ENCODE measurements at places on chromosomes 1 and 21.

DNA sequence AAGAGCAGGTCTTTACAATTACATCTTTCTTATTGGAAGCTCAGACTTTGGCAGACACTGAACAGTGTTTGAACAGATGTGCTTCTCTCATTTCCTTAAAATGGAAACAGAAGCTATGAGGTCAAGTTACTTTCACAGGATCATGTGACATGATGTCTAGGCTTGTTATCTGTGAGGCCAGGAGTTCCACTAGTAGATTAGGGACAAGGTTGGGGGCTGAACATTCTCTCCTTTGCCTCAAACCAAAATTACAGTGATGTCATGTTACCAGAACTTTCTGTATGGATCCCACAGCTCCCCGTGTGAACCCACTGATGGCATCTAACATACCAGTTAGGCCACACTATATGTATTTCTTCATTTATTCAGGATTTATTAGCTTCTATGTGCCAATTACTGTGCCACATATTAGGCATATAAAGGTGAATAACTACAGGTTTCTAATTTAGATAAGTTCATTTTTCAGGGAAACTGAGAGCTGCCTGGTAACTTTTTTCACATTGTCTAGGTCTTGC, 6.0 kb downstream of the DYNLT5 start:
- DNase-seq, result no peak

DNA sequence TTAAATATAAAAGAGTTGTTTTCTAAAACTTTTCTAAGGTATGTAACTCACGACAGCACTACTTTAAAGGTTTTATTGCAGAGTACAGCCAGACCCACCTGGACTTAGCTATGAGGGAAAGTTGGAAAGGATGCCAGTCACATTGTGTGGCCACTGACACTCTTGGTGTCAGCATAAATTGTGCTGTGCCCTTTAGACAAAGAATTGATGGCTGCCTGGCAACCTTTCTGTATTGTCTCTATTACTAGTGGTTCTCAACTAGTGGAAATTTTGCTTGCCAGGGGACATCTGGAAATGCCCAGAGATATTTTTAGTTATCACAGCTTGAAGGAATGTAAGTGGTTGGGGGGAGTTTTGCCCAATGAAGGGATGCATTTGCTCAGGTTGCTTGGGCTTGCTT, 117.5 kb upstream of the APP start:
- no peak for DNase-seq

- no peak for DNase-seq
Observed at GRCh38 chr1:14745789-14746188, 147.3 kb downstream of the KAZN start.

DNA sequence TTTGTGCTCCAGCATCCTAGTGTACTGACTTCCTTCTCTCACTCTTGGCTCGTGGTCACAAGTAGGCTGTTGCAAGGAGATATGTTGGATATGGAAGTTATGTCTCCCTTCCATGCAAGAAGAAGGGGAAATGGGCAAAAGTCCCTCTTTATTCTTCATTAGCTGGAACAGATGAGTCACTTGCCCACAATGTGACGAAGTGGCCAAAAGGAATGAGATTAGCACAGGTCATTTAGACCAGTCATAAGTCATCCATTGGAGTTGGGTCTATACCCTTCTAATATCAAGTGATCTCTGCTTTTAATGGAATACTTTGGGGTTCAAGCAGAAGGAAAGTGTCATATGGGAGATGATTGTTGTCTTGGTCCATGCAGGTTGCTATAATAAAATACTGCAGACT, 91.2 kb upstream of the NGF start:
- no peak for DNase-seq

DNA sequence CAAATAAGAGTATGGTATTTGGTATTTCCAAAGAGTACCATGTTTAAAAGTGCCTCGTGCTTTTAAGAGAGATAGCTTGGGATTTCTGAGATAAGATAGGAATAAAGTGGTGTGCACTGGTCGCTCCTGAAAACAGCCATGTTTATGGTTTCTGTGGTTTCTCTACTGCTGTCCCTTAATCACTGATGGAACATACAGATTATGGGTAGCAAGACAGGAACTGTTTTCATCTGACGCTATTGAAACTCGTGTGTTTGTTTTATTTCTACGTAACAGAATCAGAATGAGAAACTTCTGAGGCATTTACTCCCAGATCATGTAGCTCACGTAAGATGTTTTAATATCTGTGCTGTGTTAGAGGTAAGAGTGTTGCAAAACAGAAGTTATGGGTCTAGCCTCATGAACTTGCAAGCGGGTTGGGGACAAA, 126.0 kb downstream of the KIAA0319L start:
- no peak for DNase-seq

GRCh38 chr1:202244841-202245261, 51.3 kb downstream of the LGR6 start:
- no peak for DNase-seq

DNA sequence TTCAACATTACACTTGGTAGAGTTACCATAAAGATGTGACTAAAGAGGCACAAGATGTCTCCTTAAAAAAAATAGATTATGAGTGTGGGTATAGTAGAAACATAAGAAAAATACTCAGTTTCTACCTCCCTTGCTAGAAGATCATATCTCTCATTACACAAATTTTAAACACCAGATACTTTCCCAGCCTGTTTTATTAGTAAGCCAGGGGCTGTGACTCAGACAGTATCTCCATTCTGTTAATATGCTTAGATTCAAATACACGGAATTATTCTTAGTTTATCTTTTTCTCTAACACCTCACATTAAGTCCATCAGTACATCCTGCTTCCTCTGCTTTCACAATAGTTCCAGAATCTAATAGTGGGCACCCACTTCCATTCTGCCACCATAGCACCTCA, 561.8 kb upstream of the ADAMTS5 start:
- DNase-seq, result no peak

- DNase-seq, result no peak
Observed at GRCh38 chr1:160781914-160782689, 13.9 kb upstream of the LY9 start.

DNA sequence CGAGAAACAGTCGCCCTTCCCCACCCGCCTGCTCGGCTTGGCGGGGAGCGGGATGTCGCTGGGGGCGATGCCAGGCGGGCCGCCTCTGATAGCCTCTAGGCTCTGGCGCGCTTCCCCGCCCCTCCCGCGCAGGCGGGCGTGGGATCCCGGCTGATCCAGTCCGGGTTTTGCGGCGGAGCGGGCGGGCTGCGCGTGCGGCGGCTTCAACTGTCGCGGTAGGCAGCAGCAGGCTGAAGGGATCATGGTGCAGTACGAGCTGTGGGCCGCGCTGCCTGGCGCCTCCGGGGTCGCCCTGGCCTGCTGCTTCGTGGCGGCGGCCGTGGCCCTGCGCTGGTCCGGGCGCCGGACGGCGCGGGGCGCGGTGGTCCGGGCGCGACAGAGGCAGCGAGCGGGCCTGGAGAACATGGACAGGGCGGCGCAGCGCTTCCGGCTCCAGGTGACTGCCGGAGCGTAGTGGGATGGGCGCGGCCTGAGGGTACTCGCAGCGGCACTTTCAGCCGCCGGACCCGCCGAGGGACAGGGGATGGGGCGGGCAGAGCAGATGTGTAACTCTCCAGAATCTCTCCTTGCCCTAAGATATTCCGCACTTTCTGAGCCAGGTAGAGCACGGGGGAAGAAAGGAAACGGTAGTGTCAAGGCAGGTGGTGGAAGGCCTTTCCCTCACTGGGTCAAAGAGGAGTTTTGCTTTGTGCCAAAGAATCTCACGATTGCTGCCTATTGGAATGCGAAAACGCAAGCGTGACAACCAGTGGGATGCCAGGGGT, at the start of gene FAAH:
TSS of gene FAAH (plus strand) at position 210 of the 764 bp plus-strand sequence. CDS start at position 242, 32 bp downstream.
- DNase-seq, result peak; percentile 92

GRCh38 chr1:39827201-39827600, 38.5 kb upstream of the BMP8B start:
- peak; percentile 33 for DNase-seq

- DNase-seq, result no peak
Observed at GRCh38 chr1:53804181-53804580, 33.9 kb downstream of the NDC1 start.

- no peak for DNase-seq
Observed at GRCh38 chr1:240426051-240426450, 185.9 kb downstream of the GREM2 start.

DNA sequence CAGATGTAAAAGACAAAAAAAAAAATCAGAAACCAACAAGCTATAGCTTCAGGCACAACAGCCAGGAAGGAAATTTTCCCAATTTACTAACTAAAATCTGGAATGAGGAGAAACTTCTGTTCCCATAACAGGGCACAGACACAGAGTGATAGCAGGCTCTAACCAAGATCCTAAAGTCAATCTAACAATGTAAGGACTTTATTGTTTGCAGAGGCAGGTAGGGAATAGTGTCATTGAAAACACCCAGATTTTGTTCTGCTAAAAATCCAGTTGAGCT, 166.6 kb upstream of the ATP1B1 start:
- DNase-seq, result no peak

DNA sequence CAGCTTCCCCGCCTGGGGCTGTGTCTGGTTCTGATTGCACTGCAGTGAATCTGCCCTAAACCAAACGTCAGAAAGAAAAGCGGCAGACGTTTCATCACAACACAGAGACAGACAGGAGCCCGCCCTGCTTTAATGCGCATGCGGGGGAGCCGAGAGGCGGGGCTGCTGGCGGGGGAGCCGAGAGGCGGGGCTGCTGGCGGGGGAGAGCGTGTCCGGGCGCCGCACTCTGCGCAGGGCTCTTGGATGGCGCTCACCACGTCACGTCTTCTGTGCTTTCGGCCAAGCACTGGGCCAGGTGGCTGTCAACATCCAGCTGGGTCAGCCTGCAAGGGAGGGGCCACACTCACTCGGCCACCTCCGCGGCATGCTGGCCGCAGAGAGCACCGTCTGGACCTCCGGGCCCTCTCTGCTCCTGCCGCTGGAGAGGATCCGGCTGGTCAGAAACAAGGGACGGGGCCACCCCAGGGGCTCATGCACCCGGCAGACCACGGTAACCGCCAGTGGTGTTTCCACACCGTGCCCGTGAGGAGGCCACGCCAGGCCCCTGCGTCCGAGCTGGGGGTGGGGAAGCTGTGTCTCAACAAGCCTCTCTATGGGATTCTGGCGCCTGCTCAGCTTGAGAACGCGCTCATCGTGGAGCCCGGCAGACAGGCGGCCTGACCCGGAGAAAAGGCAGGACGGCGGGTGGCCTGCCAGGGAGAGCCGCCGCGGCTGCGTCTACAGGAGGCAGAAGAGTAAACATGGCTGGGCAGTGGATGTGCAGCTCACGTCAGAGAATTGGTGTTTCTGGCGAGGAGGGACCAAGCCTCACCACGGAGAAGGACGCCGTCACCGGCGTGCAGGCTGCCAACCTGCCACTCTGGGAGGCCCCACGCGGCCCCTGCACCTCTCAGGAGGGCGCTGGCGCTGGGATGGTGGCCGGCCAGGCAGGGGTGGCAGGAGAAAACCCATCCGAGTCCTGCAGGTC, 4.8 kb downstream of the FAAP20 start:
- DNase-seq, result peak; percentile 96

Data from mucosa of descending colon (tissue), 3 donors.